Amygdala (tissue), 56 donors: ENCODE measurements at places on chromosomes 6 and 20.

GRCh38 chr6:111734068-111735061 lies 128.7 kb upstream of the TRAF3IP2 start:
- DNase-seq = no peak

GRCh38 chr6:9647599-9647998 lies 767.3 kb downstream of the TFAP2A start:
- DNase-seq = no peak

- DNase-seq = no peak
Observed at GRCh38 chr20:17584689-17585088, 14.8 kb downstream of the DSTN start.

- DNase-seq = no peak
Observed at GRCh38 chr20:59831916-59832270, 101.5 kb downstream of the SYCP2 start.

DNA sequence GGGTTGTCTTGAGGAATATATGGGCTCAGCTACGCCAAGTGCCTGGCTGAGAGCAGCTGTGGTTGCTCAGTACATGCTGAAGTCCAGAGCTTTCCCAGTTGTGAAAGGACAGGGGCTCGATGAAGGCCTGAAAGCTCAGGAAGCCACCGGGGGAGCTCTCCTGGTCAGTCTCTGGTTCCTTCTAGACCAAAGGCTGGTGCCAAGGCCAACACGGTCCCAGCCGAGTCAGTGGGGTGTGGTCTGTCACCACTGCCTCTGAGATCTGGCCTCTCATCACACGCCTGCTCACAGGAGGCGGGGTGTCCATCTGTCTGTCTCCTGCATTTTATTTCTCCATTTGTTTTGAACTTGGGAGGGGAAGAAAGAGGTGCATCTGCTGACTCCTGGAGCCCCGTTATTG lies 4.9 kb upstream of the FAM83C start:
- no peak for DNase-seq

- DNase-seq = no peak
Observed at GRCh38 chr20:39066471-39067242, 104.5 kb downstream of the DHX35 start.

DNA sequence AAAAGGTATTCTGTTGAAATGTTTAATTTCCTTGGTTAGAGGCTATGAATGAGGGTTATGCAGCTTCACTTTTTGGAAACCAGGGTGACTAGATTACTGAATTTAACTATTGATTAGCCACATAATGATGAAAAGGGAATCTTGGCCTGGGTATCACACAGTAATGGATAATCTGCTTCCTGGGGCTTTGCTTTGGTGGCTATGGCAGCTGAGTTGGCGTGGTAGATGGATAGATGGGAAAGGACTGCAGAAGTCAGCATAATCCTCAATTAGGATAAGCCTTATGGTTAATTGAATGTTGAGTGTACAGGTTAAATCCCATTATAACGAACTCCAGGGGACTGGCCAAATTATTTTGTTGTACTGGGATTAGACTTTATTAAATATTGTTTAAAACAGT lies 5.2 kb downstream of the NCOA3 start:
- no peak for DNase-seq

DNA sequence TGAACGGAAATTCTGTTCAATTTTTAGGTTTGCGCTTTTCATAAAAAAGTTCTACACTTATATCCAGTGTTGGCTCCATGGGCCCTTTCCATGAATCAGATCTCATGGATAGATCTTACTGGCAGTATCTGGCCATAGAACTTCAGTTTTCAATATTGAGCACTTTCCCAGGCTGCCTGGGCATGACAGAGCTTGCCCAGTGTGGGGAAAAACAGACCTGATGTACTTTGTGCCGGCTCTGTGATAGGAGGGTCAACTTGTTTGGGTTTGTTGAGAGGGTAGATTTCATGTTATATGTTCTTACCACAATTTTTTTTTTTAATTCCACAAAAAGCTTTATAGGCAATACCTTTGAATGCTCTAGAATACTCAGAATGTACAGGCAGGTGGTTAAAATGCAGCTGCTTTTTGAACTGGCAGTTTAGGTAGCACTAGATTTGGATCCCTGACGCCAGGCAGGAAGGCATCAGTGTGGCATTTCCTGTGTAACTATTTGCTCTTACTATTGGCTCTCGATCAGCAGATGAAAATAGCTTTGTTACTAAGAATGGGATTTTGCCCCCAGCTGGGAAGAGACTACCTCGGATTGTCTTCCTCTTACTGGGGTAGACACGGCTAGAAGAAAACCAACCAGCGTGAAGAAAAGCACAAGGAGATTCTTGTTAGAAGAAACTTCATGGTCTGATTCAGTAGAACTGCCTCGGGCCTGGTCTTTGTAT lies 404.9 kb upstream of the SOX4 start:
- DNase-seq = no peak

- no peak for DNase-seq
Observed at GRCh38 chr6:144360401-144360800, 75.3 kb downstream of the UTRN start.

- DNase-seq = no peak
Observed at GRCh38 chr6:144952456-144953240, 667.5 kb downstream of the UTRN start.

GRCh38 chr6:20302702-20303251 lies 90.5 kb upstream of the MBOAT1 start:
- no peak for DNase-seq

DNA sequence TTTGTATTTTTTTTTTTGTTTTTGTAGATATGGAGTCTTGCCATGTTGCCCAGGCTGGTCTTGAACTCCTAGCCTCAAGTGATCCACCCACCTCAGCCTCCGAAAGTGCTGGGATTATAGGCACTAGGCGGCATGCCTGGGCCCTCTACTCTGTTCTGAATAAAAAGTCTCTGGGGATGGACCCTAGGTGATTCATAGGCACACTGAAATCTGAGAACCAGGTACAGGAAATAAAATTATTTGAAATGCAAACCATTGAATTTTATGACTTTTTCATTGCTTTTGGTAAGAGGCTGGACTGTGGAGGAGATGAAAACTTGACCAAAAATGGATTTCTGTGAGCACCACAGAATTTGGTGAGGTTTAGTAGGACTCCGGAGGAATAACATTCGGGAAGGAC lies 117.5 kb downstream of the PRIM2 start:
- no peak for DNase-seq

DNA sequence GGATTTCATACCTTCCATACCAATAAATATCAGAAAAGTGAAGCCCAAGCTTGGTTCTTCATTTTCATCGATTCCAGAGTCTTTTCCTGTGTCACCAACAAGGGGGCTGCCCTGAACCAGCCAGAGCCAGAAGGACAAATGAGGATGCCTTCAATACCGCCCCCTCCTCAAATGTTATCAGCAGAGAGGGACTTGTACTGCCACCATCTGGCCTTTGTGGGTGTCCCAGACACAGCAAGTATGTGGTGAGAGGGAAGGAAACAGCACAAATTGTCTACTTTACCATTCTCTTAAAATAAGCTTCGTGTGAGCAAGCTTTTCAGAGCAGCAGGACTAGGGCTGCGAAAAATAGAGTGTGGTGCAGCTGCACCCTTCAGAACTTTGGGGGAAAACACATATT lies 165.3 kb downstream of the SOBP start:
- no peak for DNase-seq

DNA sequence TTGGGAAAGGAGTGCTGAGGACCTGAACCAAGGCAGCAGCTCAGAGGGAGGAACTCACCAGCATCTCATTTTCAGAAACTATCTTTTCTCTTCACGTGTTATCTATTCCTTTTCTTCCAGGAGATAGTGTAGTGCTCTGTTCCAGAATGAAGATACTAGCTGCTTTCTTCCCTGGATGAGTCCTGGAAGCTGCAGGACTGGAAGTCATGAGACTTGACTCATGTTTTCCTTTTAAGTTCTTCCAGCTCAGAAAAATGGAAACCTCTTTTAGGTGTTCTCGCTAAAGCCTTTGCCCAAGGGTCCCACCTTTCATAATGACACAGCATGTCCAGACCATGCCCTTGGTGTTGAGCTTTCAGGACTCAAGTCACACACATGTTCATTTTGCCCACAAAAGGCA lies 106.7 kb downstream of the UNC5CL start:
- DNase-seq = no peak

GRCh38 chr6:71123051-71123450 lies 165.6 kb upstream of the OGFRL1 start:
- no peak for DNase-seq

GRCh38 chr20:54197621-54198604 lies 10.0 kb upstream of the PFDN4 start:
- DNase-seq = no peak

- DNase-seq = no peak
Observed at GRCh38 chr20:60100780-60101179, 142.6 kb downstream of the CDH26 start.

DNA sequence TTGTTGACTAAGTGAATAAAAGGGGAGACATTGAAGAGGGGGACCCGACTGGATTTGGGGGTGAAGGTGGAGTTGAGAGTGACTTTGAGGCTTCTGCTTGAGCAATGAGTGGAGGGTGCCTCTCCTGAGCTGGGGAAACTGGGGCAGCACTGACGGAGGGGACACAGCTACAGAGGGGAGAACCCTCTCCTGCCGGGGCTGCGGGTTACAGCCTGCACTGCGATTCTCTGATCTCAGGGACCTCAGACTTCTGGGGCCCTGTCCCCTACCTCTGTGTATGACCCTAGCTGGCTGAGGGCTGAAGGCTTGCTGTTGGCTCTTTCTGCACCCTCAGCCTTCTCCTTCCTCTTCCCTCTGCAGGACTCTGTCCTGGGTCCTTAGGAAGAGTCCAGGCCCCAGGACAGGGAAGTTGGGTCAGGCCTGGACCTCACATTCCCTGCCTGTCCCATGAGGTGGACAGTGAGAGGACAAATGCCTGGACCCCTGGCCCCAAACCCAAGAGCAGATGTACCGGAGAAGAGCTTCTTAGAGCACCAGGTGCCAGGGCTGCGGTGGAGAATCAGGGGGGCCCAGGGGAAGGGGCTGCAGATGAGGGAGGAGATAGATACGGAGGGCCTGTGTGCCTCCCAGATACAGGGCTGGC lies 13.7 kb upstream of the FAM110A start:
- DNase-seq = no peak

GRCh38 chr6:155117256-155117655 lies 122.1 kb downstream of the TIAM2 start:
- DNase-seq = no peak

DNA sequence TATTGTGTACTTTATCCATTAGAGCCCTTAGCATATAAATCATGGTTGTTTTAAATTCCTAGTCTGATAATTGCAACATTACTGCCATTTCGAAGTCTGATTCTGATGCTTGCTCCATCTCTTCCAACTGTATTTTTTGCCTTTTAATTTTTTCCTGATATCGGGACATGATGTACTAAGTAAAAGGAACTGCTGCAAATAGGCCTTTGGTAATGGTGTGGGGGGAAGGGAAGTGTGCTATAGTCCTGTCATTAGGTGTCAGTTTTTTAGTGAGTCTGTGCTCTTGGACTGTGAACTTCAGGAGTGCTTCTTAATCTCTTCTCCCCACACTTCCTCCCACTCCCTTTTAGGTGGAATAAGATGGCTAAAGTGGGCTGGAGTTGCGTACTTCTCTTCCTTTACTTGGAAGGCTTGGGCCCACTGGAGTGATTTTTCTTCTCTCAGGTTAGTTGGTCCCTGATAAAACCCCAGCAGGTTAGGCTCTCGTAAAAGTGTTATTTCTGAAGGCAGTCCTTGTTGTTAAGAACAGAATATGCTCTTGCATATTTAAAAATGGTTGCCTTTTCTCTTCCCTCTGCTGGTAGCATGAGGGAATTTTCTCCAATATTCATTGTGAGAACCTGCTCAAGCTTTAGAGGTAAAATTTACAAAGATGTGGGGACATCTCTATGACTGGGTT lies 18.1 kb downstream of the STXBP5 start:
- DNase-seq = no peak

DNA sequence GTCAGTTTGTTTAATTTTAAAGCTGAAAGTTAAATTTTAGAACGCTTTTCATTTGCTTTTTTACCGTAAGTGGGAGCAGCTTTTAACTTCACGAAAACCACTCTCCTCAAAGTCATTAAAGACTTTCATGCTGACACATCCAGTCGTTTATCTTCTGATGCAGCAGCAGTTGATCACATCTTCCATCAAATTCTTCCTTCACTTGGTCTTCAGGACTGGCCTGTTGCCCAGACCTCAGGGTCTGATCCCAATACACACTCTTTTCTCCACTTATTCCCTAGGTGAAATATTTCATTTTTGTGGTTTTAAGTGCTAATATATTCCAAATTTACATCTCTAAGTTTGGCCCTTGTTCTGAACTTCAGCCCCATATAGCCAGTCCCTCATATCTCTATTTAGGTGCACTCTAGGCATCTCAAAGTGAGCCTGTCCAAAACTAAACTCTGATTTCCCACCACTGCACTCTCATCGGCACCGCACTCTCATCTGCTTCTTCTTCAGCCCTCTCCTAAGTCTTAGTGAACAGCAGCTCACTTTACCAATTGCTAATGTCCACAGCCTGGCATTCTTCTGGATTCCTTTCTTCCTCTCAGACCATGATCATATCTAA lies 20.4 kb downstream of the AFDN start:
- no peak for DNase-seq

GRCh38 chr6:17912521-17912920 lies 74.9 kb downstream of the KIF13A start:
- DNase-seq = no peak

GRCh38 chr6:34493344-34493743 lies 27.5 kb downstream of the PACSIN1 start:
- DNase-seq = no peak

- DNase-seq = no peak
Observed at GRCh38 chr6:18323935-18324705, 59.8 kb upstream of the DEK start.

DNA sequence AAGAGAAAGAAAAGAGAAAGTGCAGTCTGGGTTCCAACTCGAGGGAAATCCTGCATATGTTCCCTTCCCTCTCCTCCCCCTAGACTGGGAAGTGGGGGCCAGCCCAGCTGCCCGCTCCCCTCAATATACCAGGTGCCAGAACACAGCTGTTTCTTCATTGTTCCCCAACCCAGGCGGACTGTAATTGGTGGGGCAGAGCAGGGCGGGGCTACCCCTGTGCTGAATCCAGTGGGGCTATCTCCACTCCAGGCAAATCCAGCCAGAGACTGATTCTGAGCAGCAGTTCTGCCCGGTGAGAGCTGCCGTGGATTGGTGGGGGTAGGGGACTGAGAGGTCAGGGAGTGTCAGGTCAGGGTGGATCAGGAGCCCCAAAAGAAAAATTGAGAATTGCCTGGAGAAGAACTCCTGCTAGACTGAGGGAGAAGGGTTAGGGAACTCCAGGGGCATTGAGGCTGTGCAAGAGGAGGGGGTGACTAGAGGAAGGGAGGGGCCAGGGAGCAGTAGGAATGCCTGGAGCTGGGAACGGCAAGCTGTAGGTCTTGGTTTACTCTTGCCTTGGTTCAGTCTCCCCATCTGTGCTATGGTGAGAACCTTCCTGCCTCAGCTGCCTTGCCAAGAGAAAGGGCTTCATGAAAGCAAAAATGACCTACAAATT lies at the start of gene MYMX:
MYMX (plus strand) TSS at position 250 of the 655 bp plus-strand sequence. CDS start 546 bp downstream, outside the sequence.
- no peak for DNase-seq

GRCh38 chr6:84074988-84075781 lies 41.6 kb downstream of the MRAP2 start:
- no peak for DNase-seq

DNA sequence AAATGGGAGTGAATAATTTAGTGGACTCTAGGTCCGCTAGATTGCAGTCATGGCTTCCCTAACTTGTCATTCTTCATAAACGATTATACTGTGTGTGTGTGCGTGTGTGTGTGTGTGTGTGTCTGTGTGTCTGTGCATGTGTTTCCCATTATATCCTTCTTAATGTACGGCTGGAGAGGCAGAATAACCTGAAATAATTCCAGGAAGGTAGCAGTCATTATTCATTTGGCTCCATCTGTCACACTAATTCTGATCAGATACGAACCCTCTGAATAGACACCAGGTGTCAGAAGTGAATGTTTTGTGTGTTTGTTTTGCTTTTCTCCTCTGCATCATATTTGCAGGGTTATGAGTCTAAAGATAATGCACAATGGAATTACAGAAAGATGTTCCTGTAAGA lies 372.9 kb downstream of the DOK5 start:
- DNase-seq = no peak
